ENCODE measurements at places on chromosomes 3 and 15.

- DNase-seq = no peak
These were observed 28.0 kb downstream of the SV2B start for GRCh38 chr15:91128016-91128415.

- DNase-seq = no peak
These were observed 56.6 kb upstream of the PLXND1 start for GRCh38 chr3:129663045-129663446.

DNA sequence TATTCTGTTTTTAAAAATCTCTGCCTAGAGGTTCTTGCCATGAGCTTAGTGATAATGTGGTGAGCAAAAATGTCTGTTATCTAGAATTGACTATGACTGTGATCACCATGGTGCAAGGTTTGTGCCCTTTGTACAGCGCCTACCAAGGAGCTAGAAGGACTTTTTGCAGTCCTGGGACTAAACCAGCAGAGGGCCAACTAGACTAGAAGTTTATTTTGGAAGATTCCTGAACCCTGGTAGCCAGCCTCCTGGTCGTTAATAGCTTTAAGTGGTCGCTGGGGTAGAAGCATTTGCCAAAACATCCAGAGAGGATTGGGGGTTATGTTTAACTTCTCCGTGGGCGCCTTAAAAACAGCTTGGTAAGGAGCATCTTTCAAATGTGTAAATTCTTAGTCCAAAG is 7.8 kb downstream of the SCG5 start:
- no peak for DNase-seq

DNA sequence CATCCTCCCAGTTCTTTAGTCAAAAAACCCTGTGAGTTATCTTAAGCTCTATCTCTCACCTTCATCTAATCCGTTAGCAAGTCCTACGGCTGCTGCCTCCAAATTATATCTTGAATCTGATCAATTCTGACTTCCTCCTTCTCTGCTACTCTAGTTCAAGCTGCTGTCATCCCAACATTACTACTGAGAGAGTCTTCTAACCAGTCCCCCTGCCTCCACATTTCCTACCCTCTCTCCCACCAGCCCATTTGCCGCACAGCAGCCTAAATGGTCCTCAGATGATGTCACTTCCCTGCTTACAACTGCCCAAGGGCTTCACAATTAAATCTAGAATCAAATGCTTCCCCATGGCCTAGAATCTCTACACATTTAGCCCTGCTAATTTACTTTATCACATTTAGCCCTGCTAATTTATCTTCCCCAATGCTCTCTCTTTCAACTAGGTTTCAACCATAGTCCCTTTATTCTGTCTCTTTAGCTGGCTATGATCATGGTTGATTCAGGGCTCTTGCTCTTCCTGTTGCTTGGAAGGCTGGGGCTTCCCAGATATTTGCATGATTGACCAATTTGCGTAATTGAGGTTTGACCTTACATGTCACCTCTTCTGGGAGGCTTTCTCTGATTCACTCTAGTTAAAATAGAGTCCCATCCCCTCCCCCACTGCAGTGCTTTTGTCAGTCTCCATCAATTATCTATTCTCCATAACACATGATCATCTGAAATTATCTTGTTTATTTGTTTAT is 11.0 kb upstream of the ARL14 start:
- DNase-seq = no peak

- peak; percentile 79 for DNase-seq
These were observed 493.9 kb upstream of the ZNF385D start for GRCh38 chr3:22244761-22245521.

DNA sequence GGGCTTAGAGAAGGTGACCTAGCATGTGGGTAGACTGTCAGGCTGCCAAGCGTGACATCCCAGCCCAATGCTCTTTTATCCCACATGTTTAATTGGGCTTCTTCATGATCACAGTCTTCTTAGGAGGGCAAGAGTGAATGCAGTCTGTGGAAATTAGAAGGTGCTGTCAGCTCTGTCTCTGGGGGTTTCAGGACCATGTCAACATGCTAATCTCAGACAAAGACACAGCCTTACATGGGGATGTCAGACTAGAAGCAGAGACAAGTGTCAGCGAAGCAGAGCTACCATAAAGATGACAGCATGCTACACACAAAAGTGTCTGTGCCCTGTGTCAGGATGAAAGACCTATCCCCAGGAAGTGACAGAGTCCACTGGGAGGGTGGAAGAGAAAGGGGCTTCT is 120.1 kb upstream of the SLC25A36 start:
- no peak for DNase-seq

All from skin of body (tissue), 3 donors.